ENCODE measurements at places on chromosomes 5 and 9. TPM values are rescaled to one million over a fixed set of nuclear protein-coding genes. Genes with fewer than 3 reads are reported as not detected.
A peak's percentile ranks its signal among the peaks of the same experiment; 100 is the strongest.

GRCh38 chr5:89421035-89421434 is 538.1 kb upstream of the MEF2C start:
- no peak overlapping the region for H3K4me3 ChIP-seq
- no peak overlapping the region for H3K27ac ChIP-seq
- no peaks in the 10 kb centered on the region for H3K4me1 ChIP-seq
- H3K27me3 ChIP-seq = no peaks in the 10 kb centered on the region
- H3K36me3 ChIP-seq = no peaks in the 10 kb centered on the region
- no peak for DNase-seq

GRCh38 chr5:95223566-95224258 is 61.2 kb downstream of the MCTP1 start:
- no peaks in the 10 kb centered on the region for H3K36me3 ChIP-seq
- no peak overlapping the region for H3K4me3 ChIP-seq
- no peaks in the 10 kb centered on the region for H3K27me3 ChIP-seq
- H3K27ac ChIP-seq = no peak overlapping the region
- H3K4me1 ChIP-seq = no peaks in the 10 kb centered on the region

The LCP2 gene
- 83.1 TPM for total RNA-seq

DNA sequence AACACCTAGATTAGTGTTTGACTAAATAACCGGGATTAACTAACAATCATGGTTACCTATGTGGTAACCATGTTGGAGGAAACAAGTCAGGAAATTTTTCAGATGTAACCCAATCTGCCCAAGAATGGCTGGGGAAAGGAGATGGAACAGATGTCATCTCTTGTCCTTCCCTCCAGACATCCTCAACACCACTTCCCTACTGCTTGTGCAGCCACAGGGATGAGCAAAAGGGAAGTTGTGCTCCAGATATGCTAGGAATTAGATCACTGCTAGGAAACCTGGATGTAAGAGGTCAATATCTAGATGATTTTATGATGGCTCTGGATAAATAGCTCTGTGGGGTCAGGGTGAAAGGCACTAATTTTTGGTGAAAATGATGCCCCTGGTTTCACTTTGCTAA is 61.3 kb upstream of the ELL2 start:
- no peaks in the 10 kb centered on the region for H3K36me3 ChIP-seq
- H3K27ac ChIP-seq = no peak overlapping the region
- no peaks in the 10 kb centered on the region for H3K27me3 ChIP-seq
- H3K4me1 ChIP-seq = no peaks in the 10 kb centered on the region
- no peak for DNase-seq
- no peak overlapping the region for H3K4me3 ChIP-seq

The NKD2 gene
- 64.4 TPM for total RNA-seq

- no peaks in the 10 kb centered on the region for H3K36me3 ChIP-seq
- no peaks in the 10 kb centered on the region for H3K4me1 ChIP-seq
- peak overlapping the region; percentile 21 for H3K27ac ChIP-seq
These were observed 39.7 kb upstream of the SHC3 start for GRCh38 chr9:89218040-89218928.

DNA sequence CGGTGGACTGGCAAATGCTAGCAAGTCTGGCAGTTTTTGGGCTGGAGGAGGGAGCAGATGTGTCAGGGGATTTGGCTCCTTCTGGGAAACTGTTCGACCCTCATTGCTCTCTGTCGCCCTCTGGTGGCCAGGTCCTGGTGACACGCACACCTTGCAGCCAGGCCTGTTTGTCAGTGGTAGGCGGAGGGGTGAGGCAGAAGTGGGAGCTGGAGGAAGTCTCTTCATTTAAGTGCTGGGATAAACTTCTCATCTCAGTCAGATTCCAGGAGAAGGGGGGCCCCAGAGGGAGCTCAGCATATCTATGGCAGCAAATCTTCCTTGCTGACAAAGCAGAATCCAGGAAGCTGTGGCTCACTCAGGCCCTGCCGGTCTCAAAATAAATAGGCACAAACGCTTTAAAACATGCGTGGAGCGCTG is 326.5 kb downstream of the ZSWIM6 start:
- H3K4me3 ChIP-seq = no peak overlapping the region
- H3K27me3 ChIP-seq = no peaks in the 10 kb centered on the region
- no peak overlapping the region for H3K27ac ChIP-seq
- H3K36me3 ChIP-seq = no peaks in the 10 kb centered on the region
- H3K4me1 ChIP-seq = no peaks in the 10 kb centered on the region
- peak; percentile 91 for DNase-seq

DNA sequence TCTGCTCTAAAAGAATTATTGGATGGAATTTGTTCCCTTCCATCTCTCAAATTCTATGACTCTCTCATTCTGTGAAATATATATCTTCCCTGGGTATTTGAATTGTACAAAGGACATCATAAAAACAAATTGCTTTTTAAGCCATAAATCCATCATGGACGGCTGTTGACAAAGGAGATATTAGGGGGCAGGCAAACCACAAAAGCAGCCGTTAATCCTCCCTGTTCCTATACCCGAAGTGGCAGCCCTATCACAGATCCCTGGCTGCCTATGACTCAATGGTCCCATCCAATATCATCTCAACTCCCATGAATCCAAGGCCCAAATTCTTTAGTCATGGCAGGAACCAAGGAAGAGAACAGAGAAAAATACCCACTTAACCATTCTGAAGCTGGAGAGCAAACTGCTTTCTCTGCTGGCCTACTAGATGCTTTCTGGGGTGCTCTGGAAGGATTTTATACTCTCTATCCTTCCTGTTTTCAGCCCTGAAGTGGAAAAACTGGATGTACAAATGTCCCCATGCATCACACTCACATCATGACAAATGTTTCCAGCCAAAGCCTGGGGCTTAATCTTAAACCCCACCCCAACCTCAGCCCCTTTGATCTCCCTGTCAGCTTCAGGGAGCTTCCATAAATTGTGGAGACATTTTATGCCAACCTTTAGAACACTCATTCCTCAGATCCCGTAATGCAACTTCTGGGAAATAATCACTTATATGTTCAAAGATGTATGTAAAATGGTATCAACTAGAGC is 59.5 kb downstream of the FAM114A2 start:
- H3K4me3 ChIP-seq = no peak overlapping the region
- H3K4me1 ChIP-seq = no peaks in the 10 kb centered on the region
- no peaks in the 10 kb centered on the region for H3K27me3 ChIP-seq
- DNase-seq = no peak

Measured in upper lobe of right lung (tissue), 1 donor.